ENCODE measurements at places on chromosomes 3 and 15.

- no peaks in the 10 kb centered on the region for H3K27me3 ChIP-seq
- no peaks in the 10 kb centered on the region for H3K4me1 ChIP-seq
- H3K27ac ChIP-seq: no peak overlapping the region
- H3K4me3 ChIP-seq: no peak overlapping the region
- H3K36me3 ChIP-seq: 0 out of 2 replicates have a peak, but pooled peaks cover 6% of the 10 kb centered on the region
These were observed 20.1 kb downstream of the RAB43 start for GRCh38 chr3:129101370-129102138.

DNA sequence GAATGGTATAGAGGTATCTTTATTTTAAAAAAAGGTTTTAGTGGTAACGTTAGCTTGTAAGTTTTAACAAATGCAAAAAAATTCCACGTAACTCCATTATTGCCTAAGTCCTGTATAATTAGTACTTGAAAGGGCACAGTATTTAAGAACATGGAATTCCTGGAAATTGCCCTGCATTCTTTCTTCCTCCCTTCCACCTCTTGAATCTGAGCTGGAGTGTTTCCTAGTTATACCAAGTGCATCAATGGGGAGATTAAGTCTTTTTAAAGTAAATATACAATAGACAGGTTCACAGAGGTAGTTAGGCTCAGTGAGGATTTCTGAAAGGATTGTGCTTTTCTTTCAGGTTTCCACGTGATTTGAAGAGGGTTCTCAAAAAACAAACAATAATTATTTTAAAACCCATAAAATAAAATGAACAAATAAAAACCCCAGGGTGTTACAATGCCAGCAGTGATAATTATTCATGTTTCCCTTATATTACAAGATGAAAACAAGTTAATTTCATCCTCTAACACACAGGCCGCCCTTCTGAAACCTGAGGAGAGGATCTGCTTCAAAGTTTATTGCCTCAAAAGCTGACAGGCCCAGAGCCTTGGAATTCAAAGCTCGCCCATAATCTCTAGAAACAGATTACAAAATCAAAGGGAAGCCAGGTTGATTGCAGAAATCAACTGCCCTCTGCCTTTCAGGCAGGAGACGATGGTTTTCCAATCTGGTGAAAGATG lies 128.8 kb upstream of the LMOD3 start:
- no peaks in the 10 kb centered on the region for H3K27me3 ChIP-seq
- H3K4me1 ChIP-seq: peaks cover 4% of the 10 kb centered on the region
- no peak for DNase-seq
- no peak overlapping the region for H3K27ac ChIP-seq

GRCh38 chr3:73073091-73073707 lies 11.7 kb downstream of the EBLN2 start:
- 0 out of 2 replicates have a peak, but pooled peaks cover 5% of the 10 kb centered on the region for H3K36me3 ChIP-seq
- no peak overlapping the region for H3K27ac ChIP-seq
- no peaks in the 10 kb centered on the region for H3K4me1 ChIP-seq
- no peak overlapping the region for H3K4me3 ChIP-seq
- no peaks in the 10 kb centered on the region for H3K27me3 ChIP-seq

DNA sequence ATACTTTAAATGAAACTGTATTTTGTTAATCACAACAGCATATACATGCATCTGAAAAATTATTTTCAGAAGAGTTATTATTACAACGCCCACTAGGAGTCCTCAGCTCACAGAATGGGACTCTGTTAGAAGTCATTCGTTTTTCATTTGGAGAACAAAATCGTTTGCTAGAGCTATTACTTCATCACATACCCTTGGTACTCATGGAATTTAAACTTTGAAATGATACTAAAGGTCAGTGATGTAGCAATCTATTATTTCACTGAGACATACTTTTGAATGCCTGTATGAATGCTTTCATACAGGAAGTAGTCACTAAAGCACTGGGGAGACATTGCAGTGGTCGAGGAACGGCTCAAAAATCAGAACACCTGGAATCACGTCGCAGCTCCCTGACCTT lies 198.1 kb downstream of the MBNL1 start:
- H3K27ac ChIP-seq: no peak overlapping the region
- peaks cover 32% of the 10 kb centered on the region for H3K36me3 ChIP-seq
- no peak for DNase-seq
- H3K27me3 ChIP-seq: no peaks in the 10 kb centered on the region
- peaks cover 8% of the 10 kb centered on the region for H3K4me1 ChIP-seq
- H3K4me3 ChIP-seq: no peak overlapping the region

GRCh38 chr3:89521328-89521727 lies 413.9 kb downstream of the EPHA3 start:
- H3K4me1 ChIP-seq: no peaks in the 10 kb centered on the region
- no peak for DNase-seq
- no peak overlapping the region for H3K27ac ChIP-seq
- H3K36me3 ChIP-seq: no peaks in the 10 kb centered on the region
- H3K4me3 ChIP-seq: no peak overlapping the region
- H3K27me3 ChIP-seq: no peaks in the 10 kb centered on the region

GRCh38 chr15:68924866-68925560 lies 5.3 kb upstream of the SPESP1 start:
- peak; percentile 78 for DNase-seq
- no peak overlapping the region for H3K4me3 ChIP-seq
- no peaks in the 10 kb centered on the region for H3K4me1 ChIP-seq
- no peaks in the 10 kb centered on the region for H3K27me3 ChIP-seq

GRCh38 chr3:87614998-87615397 lies 338.6 kb upstream of the POU1F1 start:
- no peak for DNase-seq
- no peaks in the 10 kb centered on the region for H3K4me1 ChIP-seq
- no peak overlapping the region for H3K27ac ChIP-seq
- no peak overlapping the region for H3K4me3 ChIP-seq
- no peaks in the 10 kb centered on the region for H3K27me3 ChIP-seq

- no peaks in the 10 kb centered on the region for H3K36me3 ChIP-seq
- H3K27ac ChIP-seq: no peak overlapping the region
- DNase-seq: no peak
- no peaks in the 10 kb centered on the region for H3K27me3 ChIP-seq
- H3K4me3 ChIP-seq: no peak overlapping the region
These were observed 160.7 kb downstream of the BBX start for GRCh38 chr3:107683447-107683846.

GRCh38 chr3:57943525-57944495 lies 64.4 kb upstream of the FLNB start:
- H3K4me1 ChIP-seq: no peaks in the 10 kb centered on the region
- H3K27me3 ChIP-seq: no peaks in the 10 kb centered on the region
- H3K27ac ChIP-seq: no peak overlapping the region
- H3K36me3 ChIP-seq: no peaks in the 10 kb centered on the region

- no peak overlapping the region for H3K4me3 ChIP-seq
- no peaks in the 10 kb centered on the region for H3K27me3 ChIP-seq
- no peak overlapping the region for H3K27ac ChIP-seq
- DNase-seq: no peak
- peaks cover 61% of the 10 kb centered on the region for H3K36me3 ChIP-seq
- peaks cover 14% of the 10 kb centered on the region for H3K4me1 ChIP-seq
These were observed 4.3 kb downstream of the BTBD1 start for GRCh38 chr15:83062768-83063180.

- no peaks in the 10 kb centered on the region for H3K27me3 ChIP-seq
- no peaks in the 10 kb centered on the region for H3K4me1 ChIP-seq
- H3K27ac ChIP-seq: no peak overlapping the region
- DNase-seq: no peak
- H3K4me3 ChIP-seq: no peak overlapping the region
These were observed 119.4 kb upstream of the ARPP21 start for GRCh38 chr3:35519936-35520335.

GRCh38 chr3:99720985-99721632 lies 82.7 kb downstream of the COL8A1 start:
- no peak overlapping the region for H3K4me3 ChIP-seq
- H3K4me1 ChIP-seq: peaks cover 19% of the 10 kb centered on the region
- H3K27ac ChIP-seq: peak overlapping the region; percentile 9
- peak; percentile 79 for DNase-seq

DNA sequence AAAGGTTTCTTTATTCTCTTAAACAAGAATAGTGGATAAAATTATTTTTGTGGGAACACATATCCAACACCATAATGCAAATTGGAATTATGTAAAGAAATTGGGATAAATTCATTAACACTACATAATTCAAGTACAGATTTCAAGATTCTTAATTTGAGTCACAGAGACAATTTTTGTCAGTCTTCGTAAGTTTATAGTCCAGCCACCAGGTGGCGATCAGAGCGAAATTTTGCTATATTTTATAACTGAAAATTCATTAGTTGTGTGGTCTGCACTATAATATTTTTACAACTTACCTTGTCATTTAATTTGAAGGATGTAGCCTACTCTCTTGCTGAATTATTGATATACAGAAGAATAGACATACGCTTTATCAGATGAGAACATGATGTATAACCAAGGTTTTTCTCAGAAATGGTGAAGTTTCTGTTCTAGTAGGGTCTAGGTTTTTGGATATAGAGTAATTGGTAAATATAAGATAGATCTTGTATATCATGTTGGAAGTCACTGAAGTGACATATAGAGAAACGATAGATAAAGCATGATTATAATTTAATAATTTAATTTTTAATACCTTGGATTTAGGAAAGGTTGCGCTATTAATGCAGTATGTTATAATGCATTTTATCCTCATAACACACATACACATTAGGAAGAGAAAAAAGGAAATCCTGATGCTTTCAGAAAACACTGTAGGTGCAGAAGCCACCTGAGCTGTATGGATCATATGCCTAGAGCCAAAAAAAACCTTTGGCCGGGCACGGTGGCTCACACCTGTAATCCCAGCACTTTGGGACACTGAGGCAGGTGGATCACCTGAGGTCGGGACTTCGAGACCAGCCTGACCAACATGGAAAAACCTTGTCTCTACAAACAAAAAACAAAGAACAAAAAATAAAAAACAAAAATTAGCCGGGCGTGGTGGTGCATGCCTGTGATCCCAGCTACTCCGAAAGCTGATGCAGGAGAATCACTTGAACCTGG lies 31.7 kb downstream of the PLSCR4 start:
- no peak overlapping the region for H3K4me3 ChIP-seq
- H3K27me3 ChIP-seq: no peaks in the 10 kb centered on the region
- peaks cover 3% of the 10 kb centered on the region for H3K4me1 ChIP-seq
- no peak overlapping the region for H3K27ac ChIP-seq
- DNase-seq: no peak

GRCh38 chr15:99961011-99961441 lies 227.8 kb upstream of the LYSMD4 start:
- peaks cover 14% of the 10 kb centered on the region for H3K4me1 ChIP-seq
- H3K27me3 ChIP-seq: no peaks in the 10 kb centered on the region
- no peak overlapping the region for H3K4me3 ChIP-seq
- H3K36me3 ChIP-seq: no peaks in the 10 kb centered on the region

DNA sequence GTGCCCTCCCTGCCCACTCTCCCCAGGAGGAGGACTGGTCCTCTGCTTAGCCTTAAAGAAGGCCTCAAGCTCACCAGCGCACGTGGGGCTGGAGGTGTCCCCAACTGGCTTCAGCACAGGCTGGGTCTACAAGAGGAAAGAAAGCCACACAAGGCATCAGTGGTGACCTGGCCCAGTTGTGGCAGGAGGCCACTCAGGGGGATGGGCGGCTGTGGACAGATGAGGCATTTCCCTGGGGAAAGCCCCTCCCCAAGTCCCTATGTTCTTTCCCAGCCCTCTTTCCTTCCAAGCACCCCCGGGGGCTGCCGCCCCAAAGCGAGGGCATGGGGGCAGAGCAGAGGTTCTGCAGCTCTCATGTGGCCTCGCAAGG lies 155.2 kb upstream of the TLE3 start:
- DNase-seq: no peak
- no peak overlapping the region for H3K27ac ChIP-seq
- no peaks in the 10 kb centered on the region for H3K27me3 ChIP-seq
- H3K4me3 ChIP-seq: no peak overlapping the region

DNA sequence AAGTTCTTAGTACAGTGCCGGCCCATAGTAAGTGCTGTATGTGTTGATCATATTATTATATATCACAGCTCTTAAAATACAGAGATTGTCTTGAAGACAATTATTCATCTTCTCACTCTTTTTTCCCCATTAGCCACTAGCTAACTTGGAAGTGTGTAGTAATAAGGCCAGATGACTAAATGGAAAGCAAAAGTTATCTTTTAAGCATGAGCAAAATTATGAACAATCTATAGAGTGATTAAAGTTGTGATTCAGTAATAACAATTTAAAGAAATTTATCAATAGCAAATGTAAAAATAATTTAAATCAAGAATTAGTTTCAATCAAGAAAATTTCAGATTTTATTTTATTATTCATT lies 630.9 kb upstream of the TBL1XR1 start:
- H3K4me1 ChIP-seq: peaks cover 36% of the 10 kb centered on the region
- H3K4me3 ChIP-seq: no peak overlapping the region
- H3K27ac ChIP-seq: peak overlapping the region; percentile 30
- H3K27me3 ChIP-seq: no peaks in the 10 kb centered on the region
- no peak for DNase-seq
- no peaks in the 10 kb centered on the region for H3K36me3 ChIP-seq

DNA sequence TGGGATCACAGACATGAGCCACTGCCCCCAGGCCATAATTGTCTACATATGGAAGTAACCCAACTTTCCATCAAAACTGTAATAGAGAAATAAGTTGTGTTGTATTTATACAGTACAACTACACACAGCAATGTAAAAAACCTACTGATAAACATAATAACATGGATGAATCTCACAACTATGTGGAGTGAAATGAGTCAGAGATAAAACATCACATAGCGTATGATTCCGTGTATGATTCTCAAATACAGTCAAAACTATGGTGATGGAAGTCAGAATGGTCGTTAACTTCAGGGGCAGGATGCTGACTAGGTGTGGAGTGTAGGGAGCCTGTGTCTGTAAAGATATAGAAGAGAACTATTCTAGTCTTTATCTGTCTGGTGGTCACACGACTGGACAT lies 332.7 kb upstream of the SLCO3A1 start:
- no peak overlapping the region for H3K27ac ChIP-seq
- H3K4me1 ChIP-seq: peaks cover 11% of the 10 kb centered on the region

GRCh38 chr3:70703305-70704102 lies 391.1 kb upstream of the MDFIC2 start:
- H3K27ac ChIP-seq: no peak overlapping the region
- H3K36me3 ChIP-seq: no peaks in the 10 kb centered on the region
- H3K4me3 ChIP-seq: no peak overlapping the region
- no peak for DNase-seq
- no peaks in the 10 kb centered on the region for H3K27me3 ChIP-seq

DNA sequence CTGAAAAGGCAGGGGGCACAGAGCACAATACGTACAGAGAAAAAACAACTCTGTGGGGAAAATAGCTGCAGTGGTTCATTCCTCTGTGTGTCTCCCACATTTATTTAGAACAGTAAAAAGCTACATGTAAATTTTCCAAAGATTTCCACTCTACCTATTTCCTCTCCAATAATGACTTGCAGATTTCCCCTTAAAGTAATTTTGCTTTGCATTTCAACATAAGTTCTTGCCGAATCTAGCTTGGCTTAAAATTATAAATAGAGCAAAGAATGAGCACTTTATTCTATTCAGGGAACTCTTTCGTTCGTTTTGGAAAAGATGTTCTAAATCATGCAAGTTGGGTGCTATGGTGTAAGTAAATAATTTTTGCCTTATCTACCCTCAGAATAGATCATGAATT lies 58.2 kb upstream of the NR2E3 start:
- peaks cover 40% of the 10 kb centered on the region for H3K4me1 ChIP-seq
- H3K36me3 ChIP-seq: peaks cover 41% of the 10 kb centered on the region
- no peaks in the 10 kb centered on the region for H3K27me3 ChIP-seq
- peak overlapping the region; percentile 88 for H3K27ac ChIP-seq
- H3K4me3 ChIP-seq: no peak overlapping the region
- DNase-seq: no peak
